ENCODE measurements at places on chromosomes 6 and 20. TPM values are rescaled to one million over a fixed set of nuclear protein-coding genes. Genes with fewer than 3 reads are reported as not detected.

The OVOL2 gene
- total RNA-seq: 17.5 TPM

The ENPP3 gene
- total RNA-seq: 0.82 TPM

The ENPP1 gene
- total RNA-seq: 12.9 TPM

The ERVFRD-1 gene
- not detected for total RNA-seq

The HLA-DRB5 gene
- total RNA-seq: 22.1 TPM

- DNase-seq: no peak
Measured at GRCh38 chr6:90846824-90847223, 260.0 kb upstream of the MAP3K7 start.

- DNase-seq: no peak
Measured at GRCh38 chr6:96624957-96625356, 62.0 kb downstream of the FHL5 start.

DNA sequence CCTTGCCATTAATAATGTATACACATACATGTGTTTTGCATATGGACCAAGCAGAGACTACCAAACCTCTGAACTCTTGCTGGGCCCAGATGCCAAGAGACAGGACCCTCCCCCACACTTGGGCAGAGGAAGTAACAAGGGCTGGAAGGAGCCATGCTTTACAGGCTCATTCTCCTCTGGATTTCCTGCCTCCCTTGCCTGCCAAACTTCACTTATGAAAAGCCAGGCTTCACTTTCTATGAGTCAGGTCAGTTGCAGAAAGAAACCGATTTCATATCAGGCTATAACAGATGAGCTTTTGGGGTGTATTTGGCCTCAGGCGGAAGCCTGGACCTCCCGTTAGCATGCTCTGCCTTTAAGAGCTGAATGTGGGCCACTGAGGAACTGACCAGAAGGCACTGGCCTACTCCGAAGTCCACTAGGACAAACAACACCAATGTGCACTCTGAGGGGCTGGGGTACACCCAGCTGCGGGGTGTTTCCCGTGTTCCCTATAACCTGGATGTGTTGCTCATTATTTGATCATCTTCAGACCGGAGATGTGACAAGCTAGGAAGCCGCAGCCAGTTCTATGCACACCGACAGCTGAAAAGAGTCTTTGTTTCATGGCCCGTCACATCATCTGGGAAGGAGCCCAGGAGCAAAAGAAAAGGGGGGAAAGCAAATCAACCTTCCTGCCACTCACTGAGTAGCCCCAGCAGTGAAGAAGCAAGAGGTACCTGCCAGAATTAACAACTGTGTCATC, 28.5 kb downstream of the HAO1 start:
- DNase-seq: no peak

DNA sequence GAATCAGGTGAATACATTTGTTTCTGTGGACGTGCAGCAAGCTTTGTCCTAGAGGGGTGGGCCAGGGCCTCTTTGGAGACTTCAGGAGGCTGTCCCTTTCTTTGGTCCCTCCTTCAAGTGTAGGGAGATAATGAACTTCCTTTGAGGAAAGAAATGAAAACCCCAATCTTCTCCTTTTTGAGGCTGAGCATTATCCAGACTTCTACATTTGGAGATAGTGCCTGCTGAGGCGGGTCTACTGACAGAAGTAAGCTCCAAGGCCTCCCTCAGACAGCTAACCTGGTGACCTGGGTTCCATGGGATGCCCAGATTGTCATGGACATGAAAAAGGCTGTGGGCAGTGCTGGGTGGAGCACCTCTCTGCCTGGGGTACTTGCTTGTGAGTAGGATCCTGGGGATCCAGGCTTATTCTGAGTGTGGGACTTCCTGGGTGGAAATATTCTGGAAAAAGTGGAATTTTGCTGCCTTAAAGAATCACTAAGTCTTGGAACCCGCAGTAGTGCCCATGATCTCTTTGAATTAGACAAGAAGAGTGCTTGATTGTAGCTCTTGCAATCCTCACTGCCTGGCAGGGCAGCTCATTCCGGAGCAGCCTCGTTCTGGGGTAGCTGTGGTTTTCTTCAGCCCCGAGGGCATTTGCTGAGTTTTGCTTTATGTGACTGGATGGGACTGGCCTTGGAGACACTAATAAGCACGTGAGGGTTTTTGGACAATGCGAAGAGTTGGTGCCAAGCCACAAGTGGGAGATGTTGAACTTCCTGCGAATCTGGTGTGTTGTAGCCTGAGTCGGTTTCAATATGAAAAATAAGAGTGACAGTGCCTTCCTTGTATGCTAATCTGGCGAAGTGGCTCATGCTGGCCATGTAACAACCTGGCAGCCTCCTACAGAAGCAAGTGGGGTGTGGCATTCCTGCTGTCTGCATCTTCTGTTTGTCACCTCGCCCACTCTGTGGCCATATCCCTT, 28.1 kb downstream of the SNRNP48 start:
- no peak for DNase-seq

DNA sequence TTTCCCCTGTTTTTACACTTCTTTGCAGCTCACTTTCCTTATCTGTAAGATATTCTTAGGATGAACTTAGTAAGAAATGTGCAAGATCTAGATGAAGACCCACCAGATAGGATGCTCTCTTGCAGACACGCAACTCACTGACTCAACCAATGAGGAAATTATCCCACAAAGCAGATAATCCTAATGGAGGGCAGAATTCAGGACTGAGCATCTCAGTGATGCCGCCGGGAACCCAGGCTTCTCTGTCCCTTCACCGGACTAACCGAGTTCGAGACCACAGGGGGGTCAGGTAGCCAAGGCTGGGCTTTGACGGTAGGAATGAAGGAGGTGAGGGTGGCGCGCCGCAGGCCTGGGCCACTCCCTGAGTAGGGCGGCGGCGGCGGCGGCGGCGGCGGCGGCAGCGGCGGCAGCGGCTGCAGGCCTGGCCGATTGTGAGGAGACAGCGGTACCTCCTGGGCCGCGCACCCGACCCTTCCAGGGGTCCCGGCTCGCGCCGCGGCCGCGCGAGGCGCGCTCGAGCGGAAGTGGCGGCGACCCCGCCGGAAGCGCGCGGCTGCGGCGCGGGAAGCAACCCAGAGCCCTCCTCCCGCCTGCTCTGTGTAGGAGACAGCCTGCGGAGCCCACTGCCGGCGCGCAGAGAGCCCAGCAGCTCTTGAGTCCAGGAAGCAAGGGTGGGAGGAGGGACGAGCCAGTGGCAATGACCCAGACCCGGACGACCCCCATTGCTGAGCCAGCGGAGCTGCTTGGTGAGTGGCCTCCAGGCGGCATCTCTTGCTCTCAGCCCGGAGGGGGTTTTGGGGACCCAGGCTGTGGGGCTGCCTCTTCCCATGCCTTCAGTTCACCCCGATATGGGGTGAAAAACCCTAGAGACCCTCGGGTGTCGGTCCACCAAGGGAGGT, at the start of gene KHDC1:
KHDC1 (minus strand) TSS at position 526 of the 899 bp plus-strand sequence. CDS start 20,679 bp downstream, outside the sequence.
- peak; percentile 72 for DNase-seq

GRCh38 chr6:127561660-127562059, 15.3 kb upstream of the C6orf58 start:
- no peak for DNase-seq

GRCh38 chr6:170545405-170545804, 7.7 kb downstream of the PSMB1 start:
- DNase-seq: no peak

DNA sequence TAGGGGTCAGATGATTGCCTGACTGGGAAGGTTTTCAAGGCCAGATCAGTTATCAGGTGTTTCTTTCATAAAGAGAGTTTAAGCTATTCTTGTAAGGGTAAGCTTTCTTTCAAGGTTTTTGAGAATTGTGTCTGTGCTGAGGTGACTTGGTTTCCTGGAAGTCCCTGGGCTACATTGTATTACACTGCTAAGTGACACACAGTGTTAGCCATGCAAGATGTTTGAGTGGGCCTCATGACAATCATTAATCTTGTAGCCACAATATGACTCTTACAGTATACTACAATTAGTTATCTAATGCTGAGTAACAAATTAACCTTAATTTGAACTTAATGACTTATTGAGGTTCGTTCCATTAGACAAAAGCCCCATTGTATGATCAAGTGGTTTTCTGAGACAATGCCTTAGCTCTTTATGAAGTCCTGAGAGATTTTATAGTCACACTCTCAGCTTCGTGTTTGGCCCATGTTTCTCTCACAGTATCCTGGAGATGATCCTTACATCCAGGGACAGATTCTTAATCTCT, 186.7 kb downstream of the RPS12 start:
- no peak for DNase-seq

GRCh38 chr20:37543828-37544227, 16.2 kb upstream of the BLCAP start:
- peak; percentile 18 for DNase-seq

- DNase-seq: no peak
Measured at GRCh38 chr20:32326504-32326845, 31.7 kb upstream of the ASXL1 start.

DNA sequence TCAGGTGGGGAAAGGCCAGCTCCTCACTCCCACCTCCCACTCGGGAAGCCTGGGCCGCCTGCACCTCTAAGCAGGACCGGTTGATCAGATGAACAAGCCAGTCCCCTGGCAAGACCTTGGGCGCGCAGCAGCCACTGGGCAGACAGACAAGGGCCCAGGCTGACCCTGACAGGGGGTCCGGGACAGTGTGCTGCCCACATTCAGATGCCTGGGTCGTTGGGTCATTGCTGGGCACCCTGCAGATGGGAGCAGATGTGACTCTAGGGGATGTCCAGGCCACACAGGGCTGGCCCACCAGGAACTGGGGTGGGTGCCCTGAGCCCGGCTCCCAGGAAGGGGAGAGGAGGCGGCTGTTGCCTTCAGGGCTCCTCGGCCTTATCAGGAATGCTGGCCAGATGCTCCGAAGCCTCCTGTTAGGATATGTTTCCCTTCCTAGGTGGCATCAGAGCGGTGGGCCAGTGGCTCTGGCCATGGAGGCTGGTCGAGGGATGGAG, 17.3 kb upstream of the FRMD1 start:
- DNase-seq: no peak

DNA sequence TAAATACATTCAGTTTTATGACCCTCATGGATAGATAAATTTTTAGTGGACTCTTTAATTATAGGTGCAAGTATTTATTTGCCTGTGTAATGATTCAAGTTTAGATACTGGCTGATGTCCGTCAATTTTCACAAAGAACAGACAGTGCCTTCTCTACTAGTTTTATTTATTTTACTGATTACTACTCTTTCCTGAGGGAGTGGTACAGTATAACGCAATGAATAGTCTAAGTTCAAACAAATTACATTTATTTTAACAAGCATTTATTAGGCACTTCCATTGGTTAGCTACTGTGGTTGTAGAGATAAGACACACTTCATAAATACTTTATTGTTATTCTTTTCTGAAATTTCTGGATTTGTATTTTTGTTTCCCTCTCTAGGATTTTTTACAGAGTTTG, 74.3 kb downstream of the ADGRG6 start:
- DNase-seq: no peak

GRCh38 chr6:13934721-13935120, 10.0 kb downstream of the RNF182 start:
- no peak for DNase-seq
